Naive thymus-derived CD8-positive, alpha-beta T cell (primary cell): ENCODE measurements at places on chromosomes 16 and 17. TPM values are rescaled to one million over a fixed set of nuclear protein-coding genes. Genes with fewer than 3 reads are reported as not detected.

Gene RHBDL1
- total RNA-seq: 1.3 TPM

Gene SLC47A2
- not detected for total RNA-seq

Gene DPH1
- total RNA-seq: 124 TPM

Gene NUBP2
- 62.0 TPM for total RNA-seq

Gene TMEM220
- 13.8 TPM for total RNA-seq

DNA sequence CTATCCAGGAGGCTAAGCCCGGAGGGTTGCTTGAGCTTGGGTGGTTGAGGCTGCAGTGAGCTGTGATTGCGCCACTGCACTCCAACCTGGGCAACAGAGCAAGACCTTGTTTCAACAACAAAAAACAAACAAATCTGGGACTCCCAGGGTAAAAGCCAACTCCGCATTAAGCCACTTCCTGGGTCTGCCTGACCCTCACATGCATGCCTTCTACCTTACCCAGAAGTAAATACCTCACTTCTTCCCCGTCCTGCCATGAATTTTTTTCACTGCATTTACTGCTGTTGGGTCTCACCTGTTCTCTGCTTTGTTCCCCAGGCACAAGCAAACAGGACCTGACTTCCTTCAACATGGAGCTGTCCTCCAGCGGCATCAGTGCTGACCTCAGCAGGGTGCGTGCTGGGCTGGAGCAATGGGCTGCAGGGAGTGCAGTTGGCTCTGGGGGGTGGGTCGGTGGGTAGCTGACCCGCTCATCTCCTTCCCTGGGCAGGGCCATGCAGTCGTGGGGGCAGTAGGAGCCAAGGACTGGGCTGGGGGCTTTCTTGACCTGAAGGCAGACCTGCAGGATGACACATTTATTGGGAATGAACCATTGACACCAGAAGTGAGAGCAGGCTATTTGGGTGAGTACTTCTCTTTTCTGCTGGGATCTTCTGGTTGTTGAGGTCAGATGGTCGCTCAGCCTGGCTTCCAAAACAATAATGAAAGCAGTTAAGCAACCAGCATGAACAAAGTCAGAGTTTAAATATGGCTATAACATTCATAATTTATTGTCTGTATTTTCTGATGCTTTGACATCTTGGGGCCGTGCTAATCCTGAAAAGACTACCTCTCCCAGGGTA lies 16.4 kb downstream of the ITGAL start:
- no peaks in the 10 kb centered on the region for H3K27me3 ChIP-seq
- no peak for DNase-seq
- no peak overlapping the region for H3K4me3 ChIP-seq
- peaks cover 20% of the 10 kb centered on the region for H3K36me3 ChIP-seq
- H3K4me1 ChIP-seq: peaks cover 35% of the 10 kb centered on the region

GRCh38 chr16:5928476-5929065 lies 831.0 kb upstream of the EEF2KMT start:
- H3K27ac ChIP-seq: no peak overlapping the region
- H3K4me1 ChIP-seq: no peaks in the 10 kb centered on the region
- H3K4me3 ChIP-seq: no peak overlapping the region
- DNase-seq: no peak
- no peaks in the 10 kb centered on the region for H3K36me3 ChIP-seq

DNA sequence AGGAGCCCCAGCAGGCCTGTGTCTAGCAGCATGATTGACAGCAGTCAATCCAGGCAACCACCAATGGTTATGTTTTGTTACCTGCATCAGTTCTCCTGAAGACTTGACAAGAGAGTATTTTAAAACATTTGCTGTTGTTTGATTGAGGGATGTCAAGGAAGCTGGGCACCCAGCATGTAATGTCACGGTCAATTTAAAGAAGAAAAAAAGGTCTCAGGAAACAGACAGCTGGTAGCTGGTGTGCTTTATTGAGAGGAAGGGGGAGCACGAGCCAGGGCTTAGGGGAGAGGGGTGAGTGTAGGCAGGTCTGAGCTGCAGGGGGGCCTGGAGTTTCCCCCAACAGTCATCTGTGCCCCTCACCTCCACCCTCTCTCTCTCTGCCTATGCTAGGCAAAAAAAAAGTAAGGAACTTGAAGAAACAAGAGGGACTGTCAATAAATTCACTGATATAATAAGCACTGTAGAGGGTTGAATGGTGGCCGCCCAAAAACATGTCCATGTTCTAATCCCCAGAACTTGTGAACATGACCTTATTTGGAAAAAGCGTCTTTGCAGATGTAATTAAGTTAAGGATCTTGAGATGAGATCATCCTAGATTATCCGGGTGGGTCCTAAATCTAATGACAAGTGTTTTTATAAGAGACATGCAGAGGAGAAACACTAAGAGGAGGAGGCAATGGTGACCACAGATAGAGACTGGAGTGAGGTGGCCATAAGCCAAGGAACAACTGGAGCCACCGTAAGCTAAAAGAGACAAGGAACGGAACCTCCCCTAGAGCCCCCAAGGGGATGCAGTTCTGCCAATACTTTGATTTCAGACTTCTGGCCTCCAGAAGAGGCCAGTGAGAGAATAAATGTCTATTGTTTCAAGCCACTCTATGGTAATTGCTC lies 14.5 kb downstream of the TSPOAP1 start:
- no peak for DNase-seq
- H3K4me1 ChIP-seq: peaks cover 12% of the 10 kb centered on the region
- no peaks in the 10 kb centered on the region for H3K27me3 ChIP-seq
- no peaks in the 10 kb centered on the region for H3K36me3 ChIP-seq
- peak overlapping the region; percentile 42 for H3K27ac ChIP-seq

GRCh38 chr17:80930335-80931279 lies 61.0 kb upstream of the CHMP6 start:
- H3K4me1 ChIP-seq: no peaks in the 10 kb centered on the region
- no peak overlapping the region for H3K4me3 ChIP-seq
- DNase-seq: no peak
- H3K36me3 ChIP-seq: peaks cover 44% of the 10 kb centered on the region

- no peak overlapping the region for H3K27ac ChIP-seq
- no peak overlapping the region for H3K4me3 ChIP-seq
- no peak for DNase-seq
These were observed 3.0 kb downstream of the RCVRN start for GRCh38 chr17:9902120-9902519.

- DNase-seq: no peak
- no peaks in the 10 kb centered on the region for H3K27me3 ChIP-seq
- H3K36me3 ChIP-seq: peaks cover 25% of the 10 kb centered on the region
- no peak overlapping the region for H3K4me3 ChIP-seq
These were observed 5.3 kb downstream of the GPS1 start for GRCh38 chr17:82056729-82057621.

- no peak for DNase-seq
- no peak overlapping the region for H3K4me3 ChIP-seq
- no peaks in the 10 kb centered on the region for H3K36me3 ChIP-seq
- no peaks in the 10 kb centered on the region for H3K27me3 ChIP-seq
- peaks cover 27% of the 10 kb centered on the region for H3K4me1 ChIP-seq
These were observed 23.5 kb upstream of the TOB1 start for GRCh38 chr17:50889528-50890118.

DNA sequence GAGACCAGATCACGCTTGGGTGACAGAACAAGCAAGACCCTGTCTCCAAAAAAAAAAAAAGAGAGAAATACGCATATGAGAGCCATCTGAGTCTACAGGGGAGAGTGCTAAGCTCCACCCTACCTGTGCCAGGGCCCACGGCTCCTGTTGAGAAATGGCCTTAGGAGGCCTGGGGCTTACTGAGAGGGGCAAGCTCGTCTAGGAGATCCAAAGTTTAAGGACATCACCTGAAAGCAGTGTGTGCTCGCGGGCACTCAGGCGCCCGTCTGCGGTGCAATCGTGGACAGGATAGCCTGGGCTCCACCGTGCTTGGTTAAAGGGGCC lies 14.5 kb upstream of the BAIAP2 start:
- H3K27ac ChIP-seq: no peak overlapping the region
- DNase-seq: no peak

DNA sequence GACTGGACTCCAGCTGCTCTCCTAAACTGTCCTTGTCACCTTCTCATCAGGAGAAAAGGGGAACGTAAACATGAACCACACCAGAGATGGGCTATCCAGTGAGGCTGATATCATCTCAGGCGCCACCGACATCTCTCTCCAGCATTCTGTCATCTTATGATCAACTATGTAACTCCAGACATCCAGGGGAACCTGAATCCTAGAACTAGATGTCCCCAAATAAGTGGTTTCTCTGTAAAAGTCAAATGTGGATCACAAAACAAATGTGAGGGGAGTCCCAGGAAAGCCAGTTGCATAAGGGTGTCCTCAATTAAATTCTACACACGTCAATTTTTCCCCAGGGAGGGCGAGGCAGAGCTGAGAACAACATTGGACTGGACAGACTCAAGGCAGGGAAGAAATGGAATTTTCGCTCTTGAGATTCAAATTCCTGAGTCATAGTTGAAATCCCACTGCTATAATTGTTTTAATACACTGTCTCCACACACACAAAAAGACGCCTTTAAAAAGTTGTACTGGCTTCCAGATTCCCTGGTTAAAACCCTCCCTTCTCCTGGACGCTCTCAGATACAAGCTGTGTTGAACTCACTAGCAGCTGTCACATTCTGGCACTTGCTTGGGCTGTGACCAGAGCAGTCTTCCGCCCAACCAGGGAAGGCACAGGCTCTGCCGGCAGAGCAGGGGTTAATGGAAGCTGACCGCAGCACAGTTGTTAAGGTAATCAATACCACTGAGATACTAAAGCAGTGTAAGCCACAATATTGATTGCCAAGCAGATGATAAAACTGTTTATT lies 62.6 kb downstream of the ZFHX3 start:
- H3K4me3 ChIP-seq: no peak overlapping the region
- DNase-seq: no peak
- no peaks in the 10 kb centered on the region for H3K36me3 ChIP-seq
- peaks cover 5% of the 10 kb centered on the region for H3K4me1 ChIP-seq
- H3K27me3 ChIP-seq: peaks cover 3% of the 10 kb centered on the region
- H3K27ac ChIP-seq: no peak overlapping the region

GRCh38 chr17:57607553-57608120 lies 137.5 kb downstream of the CCDC182 start:
- H3K4me1 ChIP-seq: peaks cover 77% of the 10 kb centered on the region
- DNase-seq: no peak
- peak overlapping the region; percentile 82 for H3K27ac ChIP-seq

- no peak for DNase-seq
- H3K4me3 ChIP-seq: peak overlapping the region; percentile 14
- peaks cover 15% of the 10 kb centered on the region for H3K4me1 ChIP-seq
- H3K27ac ChIP-seq: no peak overlapping the region
- peaks cover 2% of the 10 kb centered on the region for H3K36me3 ChIP-seq
These were observed 16.0 kb downstream of the BAHCC1 start for GRCh38 chr17:81411305-81411704.

DNA sequence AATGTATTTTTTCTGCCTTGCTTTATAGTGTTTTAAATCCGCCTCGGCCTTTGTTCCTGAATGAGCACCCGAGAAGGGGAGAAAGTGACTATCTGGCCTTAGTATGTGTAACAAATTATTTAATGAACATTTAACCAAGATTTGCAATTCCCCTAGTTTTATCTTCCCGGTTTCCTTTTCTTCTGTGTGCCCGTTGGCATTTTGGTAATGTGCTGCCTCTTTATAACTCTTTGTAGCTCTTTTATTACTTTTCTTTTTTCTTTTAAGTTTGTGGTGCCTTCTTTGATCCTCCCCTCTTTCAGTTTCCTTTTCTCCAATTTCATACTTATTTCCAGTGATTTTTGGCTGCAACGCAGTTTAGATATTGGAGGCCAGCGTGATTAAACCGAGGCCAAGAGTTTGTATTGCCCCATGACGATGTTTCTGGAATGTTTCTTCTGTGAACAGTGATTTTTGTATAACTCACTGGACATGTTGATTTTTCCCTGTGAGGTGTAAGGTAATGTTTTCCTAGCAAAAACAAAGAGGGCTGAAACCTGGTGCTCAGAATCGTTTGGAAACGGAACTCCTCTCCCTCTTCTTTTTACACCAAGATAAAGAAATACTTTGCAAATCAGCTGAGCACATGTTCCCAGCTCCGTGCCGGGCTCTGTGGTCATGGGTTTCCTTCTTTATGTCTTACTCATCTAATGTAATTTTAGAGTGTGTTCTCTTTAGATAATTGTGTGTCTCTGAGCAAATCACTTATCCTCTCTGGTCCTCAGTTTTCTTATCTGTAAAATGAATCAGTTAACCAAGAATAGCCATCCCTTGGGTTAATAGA lies 344.3 kb downstream of the WWOX start:
- H3K4me1 ChIP-seq: peaks cover 7% of the 10 kb centered on the region
- H3K36me3 ChIP-seq: no peaks in the 10 kb centered on the region
- no peak overlapping the region for H3K27ac ChIP-seq
- DNase-seq: no peak

- no peaks in the 10 kb centered on the region for H3K36me3 ChIP-seq
- DNase-seq: no peak
- no peak overlapping the region for H3K4me3 ChIP-seq
- H3K4me1 ChIP-seq: no peaks in the 10 kb centered on the region
These were observed 31.3 kb downstream of the ZNF423 start for GRCh38 chr16:49824593-49824992.

- H3K27ac ChIP-seq: no peak overlapping the region
- H3K4me1 ChIP-seq: no peaks in the 10 kb centered on the region
- peaks cover 19% of the 10 kb centered on the region for H3K36me3 ChIP-seq
- no peak overlapping the region for H3K4me3 ChIP-seq
- DNase-seq: no peak
- peaks cover 9% of the 10 kb centered on the region for H3K27me3 ChIP-seq
These were observed 329.8 kb downstream of the UTP18 start for GRCh38 chr17:51590071-51590656.

- DNase-seq: peak; percentile 79
- no peaks in the 10 kb centered on the region for H3K27me3 ChIP-seq
These were observed 623 bp downstream of the MBTPS1 start for GRCh38 chr16:84115919-84116719.

DNA sequence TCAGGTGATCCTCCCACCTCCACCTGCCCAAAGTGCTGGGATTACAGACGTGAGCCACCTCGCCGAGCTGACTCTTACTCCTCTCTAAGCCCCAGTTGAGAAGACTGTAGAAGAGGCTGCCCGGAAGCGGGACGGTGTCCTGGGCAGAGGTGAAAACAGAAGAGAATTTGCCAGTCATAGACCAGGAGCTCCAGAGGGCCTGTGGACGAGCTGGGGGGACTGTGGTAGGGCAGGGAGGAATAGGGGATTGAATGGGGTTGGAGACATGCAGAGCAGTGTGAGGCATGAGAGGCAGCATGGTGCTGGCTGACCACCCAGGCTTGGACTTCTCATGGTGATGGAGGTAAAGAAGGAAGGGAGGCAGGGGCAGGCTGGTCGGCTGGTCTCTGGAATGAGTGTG lies 17.1 kb upstream of the PHB1 start:
- DNase-seq: no peak
- H3K36me3 ChIP-seq: no peaks in the 10 kb centered on the region
- H3K27ac ChIP-seq: no peak overlapping the region

- no peaks in the 10 kb centered on the region for H3K36me3 ChIP-seq
- DNase-seq: no peak
- H3K4me1 ChIP-seq: peaks cover 10% of the 10 kb centered on the region
- peaks cover 23% of the 10 kb centered on the region for H3K27me3 ChIP-seq
- no peak overlapping the region for H3K4me3 ChIP-seq
These were observed 6.5 kb upstream of the BAHCC1 start for GRCh38 chr17:81388612-81389367.
